ENCODE measurements at places on chromosomes 12 and 14.

DNA sequence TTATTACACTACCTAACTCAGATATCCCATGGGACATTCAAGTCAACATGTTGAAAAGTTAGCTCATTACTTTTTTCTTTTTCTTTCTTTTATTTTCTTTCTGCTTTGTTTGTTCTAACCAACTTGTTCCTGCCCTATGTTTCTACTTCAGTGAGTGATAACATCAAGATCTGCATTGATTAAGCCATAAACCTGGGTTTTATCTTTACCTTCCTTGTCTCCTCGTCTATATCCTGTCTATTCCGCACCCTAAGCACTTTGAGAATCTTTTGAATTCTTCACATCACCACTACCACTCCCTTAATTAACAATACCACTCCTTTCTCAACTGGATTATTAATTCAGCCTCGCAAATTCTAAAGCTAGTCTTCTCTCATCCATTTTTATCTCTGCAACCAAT is 81.9 kb upstream of the AVPR1A start:
- DNase-seq = no peak

- DNase-seq = no peak
Observed at GRCh38 chr14:20580242-20580641, 7.6 kb downstream of the RNASE11 start.

DNA sequence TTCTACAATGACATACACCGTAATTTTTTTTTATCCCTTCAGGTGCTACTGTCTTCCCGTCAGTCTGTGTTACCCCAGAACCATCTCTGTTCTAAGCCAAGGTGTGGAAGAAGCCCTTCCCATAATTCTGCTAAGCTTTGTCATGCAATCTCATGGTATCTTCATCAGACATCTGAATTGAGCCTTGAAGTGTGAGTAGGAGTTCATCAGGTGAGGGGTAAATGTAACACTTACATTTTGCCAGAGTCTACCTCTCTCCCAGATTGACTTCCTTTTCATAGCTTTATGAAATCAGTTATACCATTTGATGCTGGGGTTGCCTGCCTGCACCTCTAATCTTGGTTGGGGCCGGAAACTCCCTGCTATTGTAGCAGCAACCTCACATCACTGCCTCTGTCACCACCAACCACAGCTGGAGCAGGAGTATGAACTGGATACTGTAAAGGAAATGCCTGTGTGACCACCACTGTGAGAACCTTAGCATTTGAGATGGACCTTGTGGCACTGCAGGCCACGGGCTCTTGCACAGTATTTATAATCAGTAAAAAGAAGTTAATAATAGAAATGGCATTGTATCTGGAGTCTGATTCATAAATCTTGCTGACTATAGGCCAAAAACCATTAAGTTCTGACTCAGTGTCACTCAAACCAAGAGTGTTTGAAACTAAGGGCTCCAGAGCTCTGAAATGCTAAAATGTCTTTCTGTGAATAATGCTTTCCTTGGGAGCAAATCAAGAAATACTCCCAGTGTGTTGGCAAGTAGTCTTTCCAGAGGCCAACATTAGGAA is 58.7 kb upstream of the STK38L start:
- DNase-seq = no peak

DNA sequence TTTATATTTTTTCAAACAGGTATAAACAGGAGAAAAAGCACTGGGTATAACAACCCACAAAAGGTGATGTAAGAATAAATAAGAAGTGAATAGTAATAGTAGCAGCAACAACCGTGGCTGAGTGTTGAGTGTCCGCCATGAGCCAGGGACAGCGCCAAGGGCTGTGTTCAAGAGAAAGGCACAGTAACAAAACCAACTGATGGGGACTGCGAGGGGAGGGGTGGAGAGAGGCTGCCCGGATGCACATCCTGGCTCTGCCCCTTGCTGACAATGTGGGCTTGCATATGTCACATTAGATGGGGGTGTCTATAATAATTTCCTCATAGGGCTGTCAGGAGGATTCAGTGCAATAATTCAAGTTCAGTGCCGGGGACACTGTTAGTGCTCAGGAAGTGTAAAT is 912.4 kb downstream of the VRK1 start:
- DNase-seq = no peak

- DNase-seq = no peak
Observed at GRCh38 chr12:110171636-110172035, 47.5 kb downstream of the IFT81 start.

Measured in NCI-H1436 treated with DMSO at 0.1 percent for 48 hours (cell line).